ENCODE measurements at places on chromosomes 5 and 9.

DNA sequence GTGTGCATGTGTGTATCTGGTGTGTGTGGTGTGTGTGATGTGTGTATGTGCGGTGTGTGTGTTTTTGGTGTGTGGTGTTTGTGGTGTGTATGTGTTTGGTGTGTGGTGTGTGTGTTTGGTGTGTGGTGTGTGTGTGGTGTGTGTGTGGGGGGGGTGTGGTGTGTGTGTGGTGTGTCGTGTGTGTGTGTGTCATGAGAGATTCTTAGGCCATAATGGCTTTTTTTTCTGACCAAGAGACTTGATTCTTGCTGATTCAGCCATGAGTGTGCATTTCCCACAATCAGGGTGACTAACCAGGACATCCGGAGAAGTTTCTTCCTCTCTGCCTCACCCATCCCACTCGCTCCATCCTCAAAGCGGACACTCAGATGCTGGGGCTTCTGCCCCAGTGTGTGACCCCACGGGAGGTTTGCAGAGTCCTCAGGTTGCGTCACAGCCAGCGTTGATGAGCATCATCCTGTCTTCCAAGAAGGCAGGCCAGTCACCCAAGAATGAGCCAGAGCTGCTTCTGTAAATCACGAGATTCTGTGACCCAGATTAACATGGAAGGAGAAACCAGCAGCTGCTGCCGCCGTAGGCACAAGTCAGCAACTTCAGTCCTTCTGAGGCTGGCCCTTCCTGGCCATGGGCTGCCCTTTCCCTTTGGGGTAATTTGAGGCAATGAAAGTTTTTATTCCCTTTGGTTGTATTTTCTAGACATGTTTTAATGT is 12.5 kb upstream of the CTSL start:
- no peak for DNase-seq

GRCh38 chr5:15256485-15256884 is 243.5 kb upstream of the FBXL7 start:
- DNase-seq, result no peak

GRCh38 chr9:132146039-132146438 is 15.8 kb upstream of the NTNG2 start:
- no peak for DNase-seq

- DNase-seq, result no peak
Observed at GRCh38 chr9:74804018-74804385, 83.7 kb downstream of the TRPM6 start.

DNA sequence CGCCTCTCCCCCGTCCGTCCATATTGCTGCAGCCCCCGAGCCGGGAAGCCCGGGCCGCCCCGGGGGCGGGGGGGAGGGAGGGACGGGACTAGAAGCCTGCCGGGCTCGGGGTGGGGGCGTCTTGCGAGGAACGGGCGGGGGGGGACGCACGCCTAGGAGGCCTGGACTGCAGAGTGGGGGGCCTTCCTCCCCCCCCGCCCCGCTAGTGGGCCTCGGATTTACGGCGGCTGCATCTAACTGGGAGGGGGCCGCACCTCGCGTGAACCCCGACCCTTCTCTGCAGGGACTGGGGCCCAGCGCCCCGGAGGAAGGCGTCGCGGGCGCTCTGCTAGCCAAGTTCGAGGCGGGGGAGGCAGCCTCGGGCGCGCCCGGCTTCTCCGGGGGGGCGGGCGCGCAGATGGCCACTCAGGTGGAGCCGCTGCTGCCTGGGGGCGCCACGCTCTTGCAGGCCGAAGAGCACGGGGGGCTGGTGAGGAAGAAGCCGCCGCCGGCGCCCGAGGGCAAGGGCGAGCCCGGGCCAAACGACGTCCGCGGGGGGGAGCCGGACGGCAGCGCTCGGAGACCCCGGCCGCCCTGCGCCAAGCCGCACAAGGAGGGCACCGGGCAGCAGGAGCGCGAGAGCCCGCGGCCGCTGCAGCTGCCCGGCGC is at the start of gene LARP1:
Gene LARP1, plus strand, starts transcription at position 17 of the 648 bp plus-strand sequence. Its CDS starts 381 bp downstream, at position 398.
- DNase-seq, result peak; percentile 39

GRCh38 chr5:73966451-73966850 is 340.5 kb downstream of the ARHGEF28 start:
- no peak for DNase-seq

- DNase-seq, result no peak
Observed at GRCh38 chr9:95101326-95101725, 216.2 kb downstream of the FANCC start.

GRCh38 chr5:97636766-97637165 is 453.7 kb upstream of the RIOK2 start:
- no peak for DNase-seq

GRCh38 chr5:43312699-43313034 is 545 bp downstream of the HMGCS1 start:
- DNase-seq, result no peak

GRCh38 chr5:154390096-154390495 is 55.7 kb upstream of the SAP30L start:
- no peak for DNase-seq

DNA sequence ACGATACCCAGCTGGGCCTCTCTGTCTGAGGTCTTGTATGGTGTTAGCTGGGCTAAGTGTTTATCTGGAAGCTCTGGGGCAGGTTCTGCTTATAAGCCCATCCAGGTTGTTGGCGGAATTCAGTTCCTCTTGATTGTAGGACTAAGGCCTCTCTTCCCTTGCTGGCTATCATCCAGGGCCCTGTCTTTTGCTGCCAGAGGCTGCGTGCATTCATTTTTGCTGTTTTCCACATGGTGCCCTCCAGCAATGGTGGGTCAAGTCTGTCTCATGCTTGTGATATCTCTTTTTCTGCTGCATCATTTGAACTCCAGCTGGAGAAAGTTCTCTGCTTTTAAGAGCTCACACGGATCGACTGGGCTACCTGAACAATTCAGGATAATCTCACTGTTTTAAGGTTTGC is 105.7 kb upstream of the ZNF618 start:
- DNase-seq, result no peak

DNA sequence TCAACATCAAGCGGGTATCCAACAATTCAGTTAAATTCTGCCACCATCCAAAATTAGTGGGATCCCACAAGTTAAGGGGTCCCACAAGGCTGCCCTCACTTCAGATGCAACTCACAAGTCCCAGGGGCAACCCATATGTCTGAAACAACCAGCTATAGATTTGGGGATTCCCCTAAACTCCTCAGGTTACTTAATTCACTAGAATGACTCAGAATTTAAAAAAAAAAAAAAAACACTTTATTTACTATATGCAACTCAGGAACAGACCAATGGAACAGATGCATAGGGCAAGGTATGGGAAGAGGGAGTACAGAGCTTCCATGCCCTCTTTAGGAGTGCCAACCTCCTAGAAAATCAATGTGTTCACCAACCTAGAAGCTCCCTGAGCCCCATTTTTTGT is 15.1 kb downstream of the AUH start:
- DNase-seq, result no peak

DNA sequence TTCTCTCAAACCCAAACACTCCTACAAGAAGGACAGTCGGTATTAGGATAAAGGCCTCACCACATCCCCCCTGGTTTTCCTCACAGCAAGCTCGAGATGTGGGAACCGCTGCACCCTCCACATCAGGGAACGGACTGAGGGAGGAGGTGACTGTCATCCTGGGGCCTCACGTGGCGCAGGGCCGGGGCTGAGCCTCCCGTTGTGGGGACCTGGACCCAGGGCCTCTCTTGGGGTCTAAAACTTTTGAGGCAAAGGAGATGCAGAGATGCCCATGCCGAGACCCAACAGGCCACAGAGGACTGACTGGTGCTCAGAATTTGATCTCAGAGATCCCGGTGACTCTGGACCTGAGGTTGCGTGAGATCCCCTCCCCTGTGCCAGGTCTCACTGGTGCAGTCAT is 72.7 kb downstream of the MRPL36 start:
- no peak for DNase-seq

GRCh38 chr5:33297760-33298216 is 143.0 kb upstream of the TARS1 start:
- DNase-seq, result no peak

All from activated naive CD8-positive, alpha-beta T cell treated with anti-CD3 and anti-CD28 coated beads, Interleukin-2, amount 50 U/mL, for 24 hours (primary cell).